Right atrium auricular region (tissue), 2 donors: ENCODE measurements at places on chromosomes 4 and X. TPM values are rescaled to one million over a fixed set of nuclear protein-coding genes. Genes with fewer than 3 reads are reported as not detected.

DNA sequence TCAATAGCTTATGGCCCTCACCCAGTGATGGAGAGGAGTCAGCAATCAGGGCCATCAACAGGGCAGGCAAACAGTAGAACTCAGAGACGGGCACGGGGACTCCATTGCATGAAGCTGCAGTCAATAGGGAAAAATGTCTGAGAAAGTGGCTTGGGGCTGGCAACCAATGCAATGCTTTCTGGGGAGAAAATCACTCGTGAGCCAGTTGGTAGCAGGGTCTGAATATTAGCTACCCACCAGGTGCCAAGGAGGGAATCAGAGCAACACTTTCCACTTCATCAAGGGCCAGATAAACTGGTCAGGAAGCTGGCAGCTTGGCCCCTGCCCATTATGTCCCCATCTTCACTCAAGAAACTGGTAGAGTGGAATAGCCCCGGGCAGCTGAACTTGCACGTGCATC is 80.7 kb downstream of the STARD8 start:
- no peak for DNase-seq

- no peak for DNase-seq
Observed at GRCh38 chrX:23061116-23061515, 61.4 kb downstream of the DDX53 start.

DNA sequence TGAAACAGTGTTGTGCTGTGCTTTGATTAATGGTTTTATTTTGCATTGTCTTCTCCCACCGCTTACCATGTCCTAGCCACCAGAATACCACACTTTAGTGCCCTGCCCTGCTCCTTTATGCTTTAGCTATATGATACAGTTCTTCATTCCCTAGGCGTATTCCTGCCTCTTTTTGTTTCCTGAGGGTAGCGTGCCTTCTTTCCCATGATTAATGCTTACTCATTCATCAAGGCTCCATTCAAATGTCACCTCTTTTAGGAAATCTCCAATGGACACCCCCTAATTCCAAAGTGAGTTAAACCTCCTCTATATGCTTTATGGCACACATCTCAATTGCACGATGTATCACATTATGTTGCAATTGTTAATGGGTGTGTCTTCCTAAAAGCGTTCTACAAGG is 46.3 kb downstream of the SPANXD start:
- DNase-seq, result no peak

- no peak for DNase-seq
Observed at GRCh38 chrX:70398899-70399298, 24.2 kb upstream of the GDPD2 start.

DNA sequence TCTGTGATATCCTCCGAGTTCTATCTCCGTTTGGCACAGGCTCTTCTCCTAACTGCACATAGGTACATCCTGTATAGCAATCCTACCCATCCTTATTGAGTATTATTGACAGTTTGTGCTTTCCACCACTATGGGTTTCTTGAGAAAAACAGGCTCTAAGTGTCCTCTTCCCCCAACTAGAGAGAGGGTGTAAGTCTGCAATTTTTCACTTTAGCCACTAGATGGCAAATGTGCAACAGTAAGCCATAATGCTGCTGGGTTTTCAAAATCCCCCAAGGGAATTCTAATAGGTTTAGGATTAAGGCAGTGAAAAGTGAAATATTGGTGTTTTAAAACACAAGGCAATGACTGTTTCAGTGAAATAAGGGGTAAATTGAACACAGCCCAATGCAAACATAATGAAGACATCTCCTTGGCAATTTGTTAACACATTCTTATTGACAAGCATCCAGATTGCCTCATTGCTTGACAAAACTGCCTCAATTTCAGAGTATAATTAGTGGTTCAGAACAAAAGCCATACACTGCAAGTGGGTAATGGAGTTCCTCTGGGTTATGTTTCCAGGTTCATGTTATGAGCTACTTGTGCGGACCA is 239.0 kb upstream of the HTR2C start:
- DNase-seq, result no peak

DNA sequence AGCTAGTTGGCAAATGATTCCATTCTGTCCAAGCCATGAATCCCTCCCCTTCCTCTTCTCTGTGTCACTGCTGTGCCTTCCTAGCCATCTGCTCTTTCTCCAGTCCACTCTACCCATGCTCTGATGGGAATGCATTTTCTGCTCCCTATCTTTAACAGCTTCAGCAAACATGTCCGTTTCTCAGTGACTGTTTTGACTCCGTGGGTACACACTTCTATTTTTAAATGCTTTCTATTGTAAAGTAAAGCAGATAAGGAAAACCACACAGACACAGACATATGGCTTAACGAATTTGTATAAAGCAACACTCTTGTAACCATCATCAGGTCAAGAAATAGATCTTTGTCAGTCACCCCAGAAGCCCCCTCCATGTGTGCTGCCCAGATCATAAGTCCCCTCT is 72.4 kb upstream of the KLHL13 start:
- DNase-seq, result no peak

DNA sequence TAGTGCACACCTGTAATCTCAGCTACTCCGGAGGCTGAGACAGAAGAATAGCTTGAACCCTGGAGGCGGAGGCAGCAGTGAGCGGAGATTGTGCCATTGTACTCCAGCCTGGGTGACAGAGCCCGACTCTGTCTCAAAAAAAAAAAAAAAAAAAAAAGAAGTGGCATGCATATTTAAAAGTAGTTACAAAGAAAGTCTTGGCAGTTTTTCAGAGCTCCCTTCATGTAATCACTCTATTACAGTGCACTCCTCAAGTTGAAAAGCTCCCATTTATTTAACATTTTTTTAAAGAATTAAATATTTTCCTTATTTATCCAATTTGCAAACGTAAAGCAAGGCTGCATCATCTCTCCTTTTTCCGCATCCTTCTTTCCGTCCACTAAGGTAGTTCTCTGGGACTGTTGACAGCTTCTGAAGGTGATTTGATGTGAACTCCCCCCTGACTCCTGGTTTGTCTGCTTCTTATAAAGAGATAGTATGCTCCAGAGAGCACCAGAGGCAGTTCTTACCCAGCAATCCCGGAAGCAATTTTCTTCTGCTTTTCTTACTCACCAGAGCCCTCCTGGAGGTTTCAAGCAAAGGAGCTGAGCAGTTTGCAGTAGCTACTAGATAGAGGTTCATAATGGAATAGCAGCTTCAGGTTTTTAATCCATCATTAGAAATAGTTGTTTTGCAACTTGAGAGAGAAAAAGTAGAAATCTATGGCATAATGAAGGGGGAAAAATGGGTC is 151.0 kb downstream of the PALLD start:
- no peak for DNase-seq

GRCh38 chrX:21970326-21970725 is 29.8 kb downstream of the SMS start:
- no peak for DNase-seq

GRCh38 chr4:121070274-121070673 is 2.1 kb downstream of the NDNF start:
- DNase-seq, result no peak

DNA sequence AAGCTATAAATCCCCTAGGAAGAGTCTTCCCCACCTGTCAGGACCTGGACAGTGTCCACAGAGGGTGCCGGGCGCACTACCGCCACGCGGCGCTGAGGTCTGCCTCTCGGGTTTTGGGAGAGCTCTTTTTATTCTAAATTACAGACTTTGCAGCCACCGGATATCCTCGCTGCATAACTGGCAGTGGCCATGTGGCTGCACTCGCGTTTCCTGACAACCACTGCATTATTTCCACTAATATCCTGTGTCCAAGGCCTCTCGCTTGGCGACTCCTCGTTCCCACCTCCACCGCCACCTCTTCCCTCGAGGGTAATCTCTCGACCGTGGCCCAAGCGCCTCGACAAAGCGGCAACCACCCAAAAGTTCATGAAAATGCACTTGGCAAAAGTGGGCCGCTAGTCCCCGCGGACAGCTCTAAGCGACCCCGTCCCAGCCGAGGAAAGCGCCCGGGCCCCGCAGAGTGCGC is 512 bp upstream of the TMEM131L start:
- peak; percentile 72 for DNase-seq

GRCh38 chrX:2643880-2644279 is 47.2 kb upstream of the CD99 start:
- DNase-seq, result no peak

DNA sequence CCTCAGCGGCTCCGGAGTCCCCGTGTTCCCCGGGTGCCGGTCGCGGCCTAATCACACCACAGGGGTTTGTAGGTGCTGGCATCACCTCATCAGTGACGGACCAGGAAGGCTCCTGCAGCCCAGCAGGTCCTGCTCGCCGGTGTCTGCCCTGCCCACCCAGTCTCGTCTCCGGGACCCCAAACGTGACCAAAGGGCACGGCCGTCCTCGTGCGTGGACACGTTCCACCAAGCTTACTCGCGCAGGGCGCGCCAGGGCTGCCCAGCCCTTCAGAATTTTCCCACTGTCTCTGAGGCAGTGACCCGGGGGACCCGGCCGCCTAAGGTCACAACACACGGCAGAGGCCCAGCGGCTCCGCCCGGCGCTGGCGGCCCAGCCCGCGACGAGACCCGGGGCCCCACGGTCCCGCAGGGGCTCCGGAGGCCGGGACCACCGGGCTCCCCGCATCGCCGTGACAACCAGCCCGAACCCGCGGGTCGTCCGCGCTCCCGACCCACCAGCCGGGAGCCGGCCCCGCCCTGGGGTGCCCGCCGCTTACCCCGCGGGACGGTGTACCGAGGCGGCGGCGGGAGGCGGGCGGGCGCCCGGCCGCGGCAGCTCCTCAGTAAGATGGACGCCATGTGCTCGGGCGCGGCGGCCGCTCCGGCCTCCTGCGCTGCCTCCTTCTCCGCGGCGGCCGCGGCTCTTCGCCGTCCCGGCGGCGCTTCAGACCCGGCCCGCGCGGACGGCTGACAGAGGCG is 454 bp downstream of the LETM1 start:
- DNase-seq, result no peak

GRCh38 chrX:40651620-40652223 is 4.4 kb upstream of the CXorf38 start:
- DNase-seq, result peak; percentile 86

GRCh38 chr4:186149872-186150271 is 41.5 kb upstream of the CYP4V2 start:
- peak; percentile 88 for DNase-seq

- DNase-seq, result no peak
Observed at GRCh38 chr4:76704133-76704881, 193.6 kb downstream of the SOWAHB start.

ITIH6 gene
- total RNA-seq, result not detected

EPHA5 gene
- 9.8 TPM for total RNA-seq

NAP1L3 gene
- 7.3 TPM for total RNA-seq

MTNR1A gene
- not detected for total RNA-seq

UPF3B gene
- 1.1 TPM for total RNA-seq

TCP11X2 gene
- not detected for total RNA-seq
